ENCODE measurements at places on chromosomes 2 and 18. TPM values are rescaled to one million over a fixed set of nuclear protein-coding genes. Genes with fewer than 3 reads are reported as not detected.
A peak's percentile ranks its signal among the peaks of the same experiment; 100 is the strongest.

DNA sequence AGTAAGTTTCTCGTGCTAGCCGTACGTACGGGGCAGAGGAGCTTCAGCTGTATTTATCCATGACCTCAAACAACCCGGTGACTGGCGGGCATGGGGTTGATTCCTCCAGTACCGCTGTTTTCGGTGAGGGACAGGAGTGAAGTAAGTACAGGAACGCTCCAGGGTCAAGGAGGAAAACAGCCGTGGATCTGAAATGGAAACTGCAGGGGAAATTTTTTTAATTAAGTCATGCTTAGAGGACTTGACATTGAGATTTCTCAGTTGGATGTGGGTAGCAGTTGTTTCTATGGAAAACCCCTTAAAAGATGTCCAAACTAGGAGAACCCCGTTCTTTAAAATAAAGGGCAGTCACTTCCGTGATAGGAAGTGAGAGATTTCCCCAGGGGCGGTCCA is 1.2 kb downstream of the RAB12 start:
- DNase-seq: peak; percentile 22

DNA sequence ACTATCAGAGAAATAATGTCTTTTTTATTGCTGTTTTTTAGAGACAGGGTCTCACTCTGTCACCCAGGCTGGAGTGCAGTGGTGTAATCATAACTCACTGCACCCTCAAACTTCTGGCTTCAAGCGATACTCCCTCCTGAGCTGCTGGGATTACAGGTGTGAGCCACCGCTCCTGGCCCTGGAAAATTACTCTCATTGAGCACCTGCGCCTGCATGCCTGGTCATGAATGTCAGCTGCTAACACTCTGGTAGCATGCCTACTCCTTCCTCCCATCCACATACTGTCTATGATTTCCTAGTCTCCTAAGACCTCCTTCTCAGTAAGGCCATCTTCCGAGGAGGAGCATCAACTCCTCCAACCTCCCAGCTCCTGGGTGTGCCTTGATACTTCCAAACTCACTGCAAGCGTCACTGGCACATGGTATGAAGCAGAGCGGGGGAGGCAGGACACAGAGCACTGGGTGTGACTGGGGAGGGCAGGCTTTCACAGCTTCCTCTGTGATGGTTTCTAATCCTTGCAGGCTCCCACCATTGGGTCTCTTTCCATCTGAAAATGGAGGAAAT is 1.6 kb upstream of the MAP2 start:
- no peak for DNase-seq

DNA sequence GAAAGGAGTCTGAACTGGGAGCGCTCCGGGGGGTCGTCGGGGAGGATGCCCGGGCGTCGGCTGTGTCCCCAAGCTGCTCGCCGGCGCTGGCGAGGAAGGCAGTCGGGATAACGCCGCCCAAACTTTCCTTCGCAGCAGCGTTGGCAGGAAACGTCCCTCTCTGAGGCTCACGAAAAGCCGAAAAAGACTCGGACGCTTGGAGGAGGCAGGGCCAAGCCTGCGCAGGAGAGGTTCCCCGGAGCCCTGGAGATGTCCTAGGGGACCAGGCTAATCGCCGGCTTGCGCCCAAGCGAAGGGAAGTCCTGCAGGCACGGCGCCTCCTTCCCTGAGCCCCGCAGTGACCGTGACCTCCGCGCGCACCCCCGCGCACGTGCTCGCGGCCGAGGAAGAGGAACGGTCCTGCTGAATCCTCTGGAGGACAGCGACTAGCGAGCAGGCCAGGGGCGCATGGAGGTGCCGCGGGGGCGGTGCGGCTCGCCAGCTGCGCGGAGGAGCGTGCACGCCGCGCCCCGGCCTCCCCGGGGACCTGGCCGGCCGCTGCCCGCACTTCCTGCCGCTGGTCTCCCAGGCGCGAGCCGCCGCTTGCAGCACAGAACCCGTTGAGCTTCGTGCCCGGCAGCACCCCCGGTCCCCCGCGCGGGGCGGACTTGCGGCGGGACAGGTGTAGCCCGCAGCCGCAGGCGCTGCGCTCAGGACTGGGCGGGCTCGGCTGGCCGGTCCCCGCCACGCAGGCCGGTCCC is at the start of gene SH3RF3:
SH3RF3 (plus strand) TSS at position 590 of the 740 bp plus-strand sequence.
- peak; percentile 59 for DNase-seq

Gene GCA
- total RNA-seq: 0.90 TPM

All from LHCN-M2 (cell line).